ENCODE measurements at places on chromosomes 1 and 21. TPM values are rescaled to one million over a fixed set of nuclear protein-coding genes. Genes with fewer than 3 reads are reported as not detected.
A peak's percentile ranks its signal among the peaks of the same experiment; 100 is the strongest.

The CFAP74 gene
- total RNA-seq, result 3.5 TPM

The DIO1 gene
- 39.4 TPM for total RNA-seq

The GSTM5 gene
- total RNA-seq, result 0.10 TPM

The RGS7 gene
- 0.18 TPM for total RNA-seq

The C1orf74 gene
- total RNA-seq, result 1.3 TPM

DNA sequence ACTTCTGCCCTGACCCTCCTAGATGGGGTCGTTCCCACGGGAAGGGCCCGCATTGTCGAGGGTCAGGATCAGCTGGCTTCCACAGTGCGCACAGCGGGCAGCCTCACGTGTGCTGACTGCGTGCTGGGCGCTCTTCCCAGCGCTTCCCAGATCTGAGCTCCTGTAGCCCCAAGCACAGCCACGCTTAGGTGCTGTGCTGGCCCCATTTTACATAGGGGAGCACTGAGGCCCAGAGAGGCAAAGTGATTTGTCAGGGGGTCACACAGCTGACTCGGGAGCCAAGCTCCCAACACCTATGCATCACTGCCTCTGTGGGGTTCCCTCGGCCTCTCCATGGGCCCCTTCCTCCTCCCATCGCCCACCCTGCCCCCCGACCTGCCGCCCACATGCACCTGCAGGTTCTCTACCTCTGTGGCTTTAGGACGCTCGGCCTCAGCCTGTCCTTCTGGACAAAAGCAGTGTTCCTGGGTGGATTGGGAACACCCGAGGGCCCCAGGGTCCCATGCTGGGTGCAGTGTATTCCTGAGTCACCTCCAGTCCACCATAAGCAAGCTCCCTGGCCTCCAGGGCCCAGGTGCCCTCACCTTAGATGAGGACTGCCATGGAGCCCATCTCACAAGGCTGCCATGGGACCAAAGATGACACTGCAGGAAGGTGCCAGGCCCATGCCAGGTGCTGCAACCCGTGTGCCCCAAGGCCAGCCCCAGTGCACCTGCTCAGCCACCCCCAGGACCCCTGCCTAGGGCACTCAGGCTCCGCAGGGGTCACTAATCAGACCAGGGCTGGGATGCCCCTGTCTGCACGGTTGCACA lies 23.3 kb downstream of the TFF3 start:
- no peak for DNase-seq

DNA sequence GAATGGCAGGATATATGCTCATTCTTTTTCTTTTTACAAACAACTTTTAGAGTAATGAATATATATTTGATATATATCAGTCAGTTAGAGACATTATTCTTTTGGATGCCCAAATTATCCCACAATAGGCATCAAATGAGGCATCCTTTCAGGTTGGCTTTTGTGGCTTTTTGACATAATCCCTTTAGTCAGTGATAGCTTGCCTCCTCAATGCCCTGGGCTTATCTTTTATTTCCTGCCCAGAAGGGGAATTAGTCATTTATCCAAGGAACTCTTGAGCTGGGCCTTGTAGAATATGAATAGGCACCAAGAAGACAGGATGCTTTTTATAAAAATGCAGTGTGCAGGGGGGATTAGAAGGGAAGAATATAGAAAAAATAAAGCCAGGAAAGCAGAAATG lies 22.2 kb downstream of the EPHX4 start:
- no peak for DNase-seq

- no peak for DNase-seq
Measured at GRCh38 chr1:199202331-199202730, 563.5 kb downstream of the PTPRC start.

GRCh38 chr21:32547018-32547417 lies 38.3 kb downstream of the TCP10L start:
- DNase-seq, result no peak

- no peak for DNase-seq
Measured at GRCh38 chr1:65924471-65924870, 131.8 kb downstream of the PDE4B start.

- DNase-seq, result no peak
Measured at GRCh38 chr1:201171063-201172036, 17.1 kb upstream of the TMEM9 start.

DNA sequence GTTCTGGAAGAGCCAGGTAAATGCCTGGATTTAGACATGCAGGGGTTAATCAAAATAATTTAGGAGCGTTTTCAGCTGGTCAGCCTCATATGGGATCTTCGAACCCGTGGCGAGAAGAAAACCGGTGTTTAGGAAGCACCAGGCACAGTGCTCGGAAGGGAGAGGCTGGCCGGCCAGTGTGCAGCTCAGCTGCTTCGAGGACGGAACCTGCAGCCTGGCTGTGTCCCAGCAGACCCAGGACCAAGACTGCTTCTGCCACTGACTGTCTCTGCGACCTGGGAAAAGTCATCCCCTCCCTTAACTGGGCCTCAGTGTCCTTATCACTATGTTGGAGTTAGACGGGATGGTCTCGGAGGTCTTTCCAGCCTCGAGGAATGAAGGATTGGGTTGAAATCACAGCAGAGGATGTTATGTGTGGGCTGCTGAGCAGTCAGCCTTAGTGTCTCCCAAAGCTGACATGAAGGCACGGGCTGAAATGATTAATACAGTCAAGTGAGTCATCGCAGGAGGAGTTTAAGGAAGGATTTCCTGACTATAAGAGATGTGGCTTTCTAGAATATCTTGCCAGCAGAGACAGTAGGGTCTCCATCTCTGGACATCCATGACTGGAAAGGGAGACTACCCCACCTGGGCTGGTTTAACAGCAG lies 20.8 kb downstream of the PPFIA4 start:
- DNase-seq, result no peak

- no peak for DNase-seq
Measured at GRCh38 chr1:180265201-180265600, 35.1 kb downstream of the LHX4 start.

DNA sequence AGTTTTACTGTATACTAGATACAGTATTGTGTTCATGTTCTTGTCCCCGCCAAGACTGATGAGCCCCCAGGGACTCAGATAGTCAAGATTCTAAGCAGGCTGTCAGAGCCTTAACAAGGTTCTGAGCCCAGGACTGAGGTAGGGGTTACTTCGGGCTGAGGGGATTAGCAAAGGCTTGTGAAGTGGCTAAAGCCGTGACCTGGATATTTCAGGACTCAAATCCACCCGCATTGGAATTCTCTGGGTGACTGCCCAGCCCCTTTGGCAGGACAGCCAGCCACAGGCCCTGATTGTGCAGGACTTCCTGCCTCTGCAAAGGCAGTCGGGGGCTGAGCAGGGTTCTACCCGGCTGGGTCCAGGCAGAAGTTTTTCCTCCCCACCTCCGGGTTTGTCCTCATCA lies at the start of gene PLA2G5:
Gene PLA2G5 (plus strand): TSS at position 321 of the 400 bp plus-strand sequence. CDS start 14,637 bp downstream, outside the sequence.
- DNase-seq, result no peak

DNA sequence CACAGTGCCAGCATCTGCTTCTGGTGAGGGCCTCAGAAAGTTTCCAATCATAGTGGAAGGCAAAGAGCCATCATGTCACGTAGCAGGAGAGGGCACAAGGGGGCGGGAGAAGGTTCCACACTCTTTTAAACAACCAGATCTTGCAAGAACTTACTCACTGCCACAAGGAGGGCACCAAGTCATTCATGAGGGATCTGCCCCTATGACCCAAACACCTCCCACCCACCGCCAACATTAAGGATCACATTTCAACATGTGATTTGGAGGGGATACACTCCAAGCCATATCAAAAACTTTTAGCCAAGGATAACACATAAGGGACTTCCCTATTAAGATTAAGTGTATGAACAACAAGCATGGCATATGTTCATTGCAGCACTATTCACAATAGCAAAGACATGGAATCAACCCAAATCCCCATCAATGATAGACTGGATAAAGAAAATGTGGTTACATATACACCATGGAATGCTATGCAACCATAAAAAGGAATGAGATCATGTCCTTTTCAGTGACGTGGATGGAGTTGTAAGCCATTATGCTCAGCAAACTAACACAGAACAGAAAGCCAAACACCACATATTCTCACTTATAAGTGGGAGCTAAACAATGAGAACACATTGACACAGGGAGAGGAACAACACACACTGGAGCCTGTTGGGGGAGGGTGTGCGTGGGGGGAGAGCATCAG lies 19.9 kb upstream of the SLC35F3 start:
- DNase-seq, result no peak

GRCh38 chr1:155989242-155990004 lies 11.1 kb upstream of the ARHGEF2 start:
- peak; percentile 71 for DNase-seq

GRCh38 chr1:168422203-168422847 lies 121.5 kb downstream of the XCL2 start:
- no peak for DNase-seq

DNA sequence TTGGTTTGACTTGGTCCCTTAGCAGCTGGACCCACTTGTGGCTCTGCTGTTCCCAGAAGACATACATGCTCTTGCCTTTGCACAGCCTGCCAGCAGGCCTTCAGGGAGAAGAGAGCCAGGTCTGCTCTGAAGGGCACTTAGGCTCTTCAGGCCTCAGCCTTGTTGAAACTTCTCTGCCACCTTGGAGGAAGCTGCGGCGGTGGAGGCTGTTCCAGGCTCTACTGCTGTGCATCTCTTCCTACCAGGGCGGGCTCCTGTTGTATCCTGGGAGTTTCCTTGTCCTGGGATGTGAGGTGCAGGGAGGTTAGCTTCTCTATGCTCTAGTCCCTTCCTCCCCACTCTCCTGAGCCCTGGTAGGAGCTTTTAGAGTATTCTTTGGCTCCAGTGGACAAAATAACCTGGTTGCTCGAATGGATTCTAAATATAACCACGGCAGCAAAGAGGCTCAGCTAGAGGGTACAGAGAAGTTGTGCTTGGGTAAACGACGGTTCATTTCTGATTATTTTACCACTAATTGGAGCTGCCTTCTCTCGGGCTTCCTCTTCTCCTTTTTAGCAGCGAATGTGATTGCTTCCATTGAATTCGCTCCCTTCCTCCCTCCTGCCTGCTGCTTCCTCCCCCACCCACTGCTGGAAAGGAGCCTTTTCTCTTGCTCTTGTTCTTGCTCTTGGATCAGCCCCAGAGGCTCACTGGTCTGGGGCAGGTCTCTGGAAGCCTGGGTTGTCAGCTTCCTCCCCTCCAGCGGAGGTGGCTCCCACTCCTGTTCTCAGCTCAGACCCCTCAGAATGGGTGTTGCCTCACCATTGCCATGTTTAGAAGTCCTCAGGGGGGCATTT lies 126.6 kb upstream of the CACNA1E start:
- DNase-seq, result no peak

GRCh38 chr1:29812408-29813135 lies 576.2 kb downstream of the PTPRU start:
- peak; percentile 24 for DNase-seq

- no peak for DNase-seq
Measured at GRCh38 chr1:245810789-245811337, 656.1 kb downstream of the KIF26B start.

DNA sequence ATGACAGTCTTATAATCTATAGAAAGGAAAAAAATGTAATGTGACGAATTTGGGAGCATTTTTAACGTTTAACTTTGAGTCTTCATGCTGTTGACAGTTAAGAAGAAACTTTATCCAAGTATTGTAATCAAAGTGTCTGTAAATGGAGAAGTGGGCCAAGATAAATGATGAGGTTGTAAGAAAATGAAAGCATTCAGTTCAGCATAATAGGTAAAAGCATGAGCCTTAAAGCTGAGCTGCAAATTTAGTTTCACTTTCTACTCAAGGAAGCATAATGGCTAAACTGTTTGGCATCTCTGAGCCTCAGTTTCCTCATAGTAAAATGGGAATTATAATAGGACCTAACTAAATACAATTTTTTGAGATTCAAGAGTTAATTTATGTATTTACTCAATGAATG lies 1554.8 kb downstream of the KCNT2 start:
- no peak for DNase-seq

DNA sequence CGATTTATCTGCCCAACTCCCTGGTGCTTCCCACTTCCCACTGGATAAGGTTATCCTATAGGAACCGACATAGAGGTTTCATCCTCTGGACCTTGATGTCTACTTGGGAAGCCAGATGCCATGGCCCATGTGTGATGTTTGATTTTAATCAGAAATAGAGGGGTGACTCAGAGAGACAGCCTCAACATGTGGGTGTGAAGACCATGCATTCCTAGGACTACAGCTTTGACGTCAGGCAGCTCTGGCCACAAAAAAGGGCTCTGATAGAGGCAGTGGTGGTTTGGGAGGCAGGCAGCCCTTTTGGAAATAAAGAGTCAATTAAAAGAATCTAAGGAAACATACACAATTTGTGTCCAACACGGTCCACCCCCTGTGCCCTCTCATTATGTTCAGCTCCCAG lies 5.2 kb upstream of the SH2D2A start:
- DNase-seq, result no peak

DNA sequence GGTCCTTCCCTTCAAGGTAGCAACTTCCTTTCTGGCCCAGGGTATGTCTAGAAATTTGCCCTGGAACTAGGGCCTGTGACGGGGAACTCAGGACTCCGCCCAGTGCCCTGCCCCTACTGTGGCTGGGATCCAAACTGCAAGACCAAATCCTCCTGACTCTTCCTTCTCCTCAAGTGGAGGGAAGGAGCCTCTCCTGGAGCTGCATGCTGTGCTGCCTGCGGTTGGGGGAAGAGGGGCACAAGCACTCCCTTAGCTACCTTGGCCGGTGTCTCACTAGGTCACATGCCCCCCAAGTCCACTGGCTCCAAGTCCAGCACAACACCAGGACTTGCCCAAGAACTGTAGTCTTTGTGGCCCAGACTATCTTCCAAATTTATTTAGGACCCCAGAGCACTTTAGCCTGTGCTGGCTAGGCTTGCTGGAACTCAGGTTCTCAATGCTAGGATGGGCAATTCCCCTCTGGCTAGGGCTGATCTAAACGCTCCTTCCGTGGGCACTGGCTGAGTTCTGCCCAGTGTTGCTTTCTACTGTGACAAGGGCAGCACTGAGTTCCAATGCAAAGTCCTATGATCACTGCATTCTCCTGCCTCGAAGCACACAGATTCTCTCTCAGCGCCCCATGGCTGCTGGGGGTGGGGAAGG lies 12.2 kb downstream of the ADSS2 start:
- DNase-seq, result no peak

DNA sequence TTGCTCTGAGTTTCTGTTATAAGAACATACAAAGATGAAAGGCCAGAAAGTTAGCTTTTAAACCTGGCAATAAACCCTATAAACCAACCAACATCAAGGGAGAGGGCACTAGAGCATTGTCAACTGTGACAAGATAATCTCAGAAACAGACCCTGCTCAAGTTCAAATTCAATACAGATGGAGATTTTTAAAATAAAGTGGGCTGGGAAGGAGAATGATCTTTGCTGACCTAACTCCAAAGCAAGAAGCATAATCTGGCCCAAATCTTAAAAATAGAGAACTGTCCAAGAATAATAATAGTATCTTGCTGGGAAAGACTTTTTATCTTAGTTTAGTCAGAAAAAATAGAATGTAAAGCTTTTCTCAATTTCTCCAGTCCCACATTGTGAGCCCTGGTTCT lies 485.5 kb downstream of the DISC1 start:
- DNase-seq, result no peak

- peak; percentile 16 for DNase-seq
Measured at GRCh38 chr1:201885531-201886075, 3.1 kb upstream of the SHISA4 start.

GRCh38 chr1:246214708-246215509 lies 292.2 kb downstream of the SMYD3 start:
- no peak for DNase-seq

GRCh38 chr1:34682452-34683223 lies 72.2 kb upstream of the GJB5 start:
- no peak for DNase-seq

Data from left lobe of liver (tissue), 2 donors.